ENCODE measurements at places on chromosomes 6 and 20. TPM values are rescaled to one million over a fixed set of nuclear protein-coding genes. Genes with fewer than 3 reads are reported as not detected.

GRCh38 chr20:11979306-11979990 is 61.8 kb downstream of the BTBD3 start:
- no peak for DNase-seq

The APOBEC2 gene
- not detected for total RNA-seq

DNA sequence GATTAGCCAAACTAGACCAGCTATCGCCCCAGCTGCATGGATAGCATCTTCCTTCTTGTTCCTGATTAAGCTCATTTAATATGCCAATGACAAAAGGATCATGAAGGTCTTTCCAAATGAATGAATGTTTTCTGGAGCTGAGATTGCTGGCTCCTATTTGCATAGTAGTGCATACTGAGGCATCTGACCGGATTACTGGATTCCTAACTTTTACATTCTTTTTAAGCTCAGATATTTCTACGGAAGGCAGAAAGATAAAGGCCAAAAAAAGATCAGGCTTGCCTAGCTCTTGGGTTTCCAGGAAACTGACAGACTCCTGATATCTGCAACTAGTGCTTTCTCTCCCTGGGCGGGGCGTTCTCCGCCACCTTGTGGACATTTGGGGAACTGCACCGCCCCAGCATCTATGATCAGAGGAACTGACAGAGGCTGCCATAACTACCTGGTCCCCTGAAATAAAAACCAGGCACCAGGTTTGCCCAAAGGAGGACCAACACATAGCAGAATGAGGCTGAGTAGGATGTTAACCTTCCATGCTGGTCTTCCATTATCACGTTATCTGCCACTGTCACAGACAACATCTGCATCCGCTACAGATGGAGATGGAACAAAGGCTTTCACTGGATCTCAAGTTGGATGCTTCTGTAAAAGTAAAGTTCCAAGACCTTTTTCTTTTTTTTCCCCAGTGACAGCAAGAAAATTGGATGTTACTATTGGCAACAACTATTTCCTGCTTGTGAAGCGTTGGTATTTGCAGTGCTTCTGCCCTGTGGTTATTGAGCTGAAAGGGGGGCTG is 33.2 kb downstream of the NT5E start:
- peak; percentile 90 for DNase-seq

DNA sequence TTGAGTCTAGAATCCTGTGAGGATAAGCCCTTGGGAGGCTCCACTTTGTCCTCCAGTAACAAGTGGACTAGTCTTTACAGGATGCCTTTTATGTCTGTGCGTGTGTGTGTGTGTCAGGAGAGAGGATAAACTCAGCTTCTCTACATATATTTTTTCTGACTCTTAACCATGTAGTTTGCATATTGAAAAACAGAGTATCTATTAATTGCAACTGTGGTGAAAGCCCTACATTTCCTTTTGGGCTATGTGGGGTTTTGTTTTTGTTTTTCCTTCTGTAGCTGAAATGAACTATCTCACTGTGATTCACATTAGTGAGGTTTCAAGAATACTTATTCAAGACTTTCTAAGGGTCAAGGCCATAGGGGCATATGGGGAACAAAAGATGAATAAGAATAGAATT is 17.7 kb downstream of the TPBG start:
- DNase-seq, result no peak

GRCh38 chr20:38270869-38271605 is 10.5 kb upstream of the KIAA1755 start:
- no peak for DNase-seq

The TOX2 gene
- total RNA-seq, result 1.9 TPM

DNA sequence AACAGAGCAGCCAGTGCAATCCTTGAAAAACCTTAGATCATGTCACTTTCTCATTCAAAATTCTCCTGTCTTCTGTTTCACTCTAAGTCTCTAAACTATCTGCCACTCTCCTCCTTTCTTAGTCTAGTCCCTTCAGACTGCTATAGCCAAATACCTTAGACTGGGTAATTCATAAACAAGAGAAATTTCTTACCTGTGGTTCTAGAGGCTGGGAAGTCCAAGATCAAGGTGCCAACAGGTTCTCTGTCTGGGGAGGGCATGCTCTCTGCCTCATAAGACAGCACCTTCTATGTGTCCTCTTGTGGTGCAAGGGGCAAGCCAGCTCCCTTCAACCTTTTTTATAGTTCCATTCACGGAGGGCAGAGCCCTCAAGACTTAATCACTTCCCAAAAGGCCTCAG is 156.3 kb downstream of the MTFR2 start:
- no peak for DNase-seq

DNA sequence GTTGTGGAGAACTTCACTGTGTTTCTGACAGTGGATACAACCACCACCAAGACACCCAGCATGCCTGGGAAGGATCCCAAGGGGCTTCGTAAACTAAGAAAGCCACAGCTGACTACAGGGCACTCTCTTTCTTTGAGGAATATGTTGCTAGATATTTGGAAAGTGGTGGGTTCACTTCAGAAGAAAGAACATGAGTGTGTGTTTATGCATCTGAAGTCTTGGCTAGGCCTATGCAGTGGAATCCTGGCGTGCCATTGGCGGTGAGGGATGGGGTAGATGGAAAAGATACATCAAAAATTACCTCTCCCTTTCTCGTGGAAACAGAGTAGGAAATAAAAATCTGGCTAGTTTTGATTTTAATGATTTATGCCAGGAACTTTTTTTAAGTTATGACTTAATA is 187.7 kb downstream of the PDE7B start:
- DNase-seq, result no peak

DNA sequence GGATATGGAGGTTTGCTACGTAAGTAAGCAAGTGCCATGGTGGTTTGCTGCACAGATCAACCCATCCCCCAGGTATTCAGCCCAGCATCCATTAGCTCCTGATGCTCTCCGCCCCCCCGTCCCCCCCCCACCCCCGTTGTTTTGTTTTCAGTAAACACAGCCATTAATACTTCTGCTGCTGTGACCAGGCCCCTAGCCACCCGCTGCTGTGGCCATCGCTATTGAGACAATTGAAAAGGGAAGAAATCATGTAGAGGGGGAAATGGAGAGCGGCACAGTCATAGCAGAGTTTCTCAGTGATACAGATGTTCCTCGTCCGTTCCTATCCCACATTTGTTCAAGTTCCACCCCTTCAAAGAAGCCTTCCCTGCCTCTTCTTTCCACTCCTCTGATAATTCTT is 24.9 kb downstream of the SLC35D3 start:
- no peak for DNase-seq

DNA sequence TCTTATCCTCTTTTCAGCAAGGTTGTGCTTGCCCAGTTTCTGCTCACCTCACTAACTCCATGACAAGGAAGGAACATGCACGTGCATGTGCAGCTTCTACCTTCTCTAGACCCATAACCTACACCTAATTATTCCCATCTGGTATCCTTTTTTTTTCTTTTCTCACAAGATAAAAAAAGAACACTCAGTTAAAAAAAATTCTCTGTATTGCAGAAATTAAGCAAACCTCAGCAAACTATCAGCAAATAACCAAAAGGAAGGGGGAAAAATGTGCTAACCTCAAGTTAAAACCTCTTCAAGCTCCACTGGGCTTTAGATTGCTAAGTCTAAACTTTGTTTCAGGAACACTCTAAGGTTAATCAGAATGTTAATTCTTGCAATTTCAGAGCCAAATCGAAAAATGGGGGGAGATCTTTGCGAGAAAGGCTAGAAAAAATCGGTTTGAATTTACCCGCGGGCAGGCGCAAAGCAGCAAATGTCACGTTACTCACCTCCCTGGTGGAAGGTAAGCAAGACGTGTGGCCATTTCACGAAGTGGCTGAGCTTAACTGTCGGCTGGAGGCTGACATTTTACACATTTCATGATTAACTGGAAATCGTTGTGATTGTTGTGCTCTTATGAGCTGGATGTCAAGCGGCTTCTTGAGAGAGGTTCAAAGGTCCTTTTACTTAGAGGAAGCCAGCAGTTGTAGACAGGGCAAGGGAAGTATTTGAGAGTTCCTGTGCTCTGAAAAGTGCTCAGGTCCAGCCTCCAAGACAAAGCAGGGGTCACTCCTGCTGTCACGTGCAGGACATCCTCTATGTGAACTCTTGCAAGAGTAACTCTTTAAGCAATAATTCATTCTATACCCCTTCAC is 19.1 kb downstream of the TFAP2B start:
- DNase-seq, result no peak

The SUPT3H gene
- 15.3 TPM for total RNA-seq

- DNase-seq, result no peak
Measured at GRCh38 chr6:130890521-130890971, 63.3 kb downstream of the SMLR1 start.

GRCh38 chr6:147906361-147906760 is 397.9 kb downstream of the SAMD5 start:
- no peak for DNase-seq

- no peak for DNase-seq
Measured at GRCh38 chr6:11426571-11426970, 111.0 kb upstream of the TMEM170B start.

GRCh38 chr6:44012078-44012493 is 115.2 kb downstream of the MRPL14 start:
- no peak for DNase-seq

- DNase-seq, result no peak
Measured at GRCh38 chr20:3158968-3159431, 665 bp downstream of the FASTKD5 start.

GRCh38 chr6:97322226-97322625 is 39.2 kb upstream of the MMS22L start:
- DNase-seq, result no peak

The OR12D3 gene
- not detected for total RNA-seq

The LY6G6D gene
- not detected for total RNA-seq

The FAM209B gene
- total RNA-seq, result 0.64 TPM

The LTA gene
- total RNA-seq, result 0.87 TPM

DNA sequence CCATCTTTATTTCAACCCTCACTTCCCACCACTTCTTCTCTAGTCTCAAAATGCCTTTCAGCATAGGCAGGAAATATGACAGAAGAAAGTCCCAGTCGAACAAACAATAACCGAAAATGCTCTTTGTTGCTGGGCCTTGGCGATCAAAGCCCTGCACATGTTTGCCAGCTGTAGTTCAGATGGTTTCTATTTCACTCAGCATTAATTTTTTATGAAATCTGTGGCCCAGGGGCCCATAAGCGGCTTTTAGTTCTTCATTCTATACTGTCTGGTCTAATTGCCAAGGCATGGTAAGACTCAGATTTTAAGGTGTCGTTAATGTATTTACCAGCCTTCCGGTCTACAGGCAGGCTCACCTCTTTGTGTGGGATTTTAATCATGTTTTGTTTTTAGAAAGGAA is 10.9 kb upstream of the F13A1 start:
- no peak for DNase-seq

DNA sequence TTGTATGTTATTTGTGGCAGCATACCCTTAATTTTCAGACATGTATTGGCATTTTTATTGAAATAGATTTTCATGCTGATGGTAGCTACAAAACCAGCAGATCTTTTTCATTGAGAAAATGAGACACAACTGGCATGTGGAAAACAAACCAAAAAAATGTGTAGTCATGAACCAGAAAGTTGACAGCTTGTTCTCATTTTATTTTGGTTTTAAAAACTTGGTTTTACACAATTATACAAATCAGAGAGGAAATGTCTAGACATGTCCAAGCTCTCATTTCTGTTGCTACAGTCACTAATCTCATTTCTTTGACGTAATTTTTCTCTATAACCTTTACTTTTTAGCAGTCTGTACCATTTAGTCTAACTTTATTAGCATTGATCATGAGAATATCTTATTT is 85.4 kb downstream of the GRIK2 start:
- no peak for DNase-seq

The PNISR gene
- 150 TPM for total RNA-seq

GRCh38 chr6:149454346-149454848 is 30.4 kb downstream of the ZC3H12D start:
- no peak for DNase-seq

- DNase-seq, result no peak
Measured at GRCh38 chr6:74925683-74926082, 280.2 kb downstream of the COL12A1 start.

DNA sequence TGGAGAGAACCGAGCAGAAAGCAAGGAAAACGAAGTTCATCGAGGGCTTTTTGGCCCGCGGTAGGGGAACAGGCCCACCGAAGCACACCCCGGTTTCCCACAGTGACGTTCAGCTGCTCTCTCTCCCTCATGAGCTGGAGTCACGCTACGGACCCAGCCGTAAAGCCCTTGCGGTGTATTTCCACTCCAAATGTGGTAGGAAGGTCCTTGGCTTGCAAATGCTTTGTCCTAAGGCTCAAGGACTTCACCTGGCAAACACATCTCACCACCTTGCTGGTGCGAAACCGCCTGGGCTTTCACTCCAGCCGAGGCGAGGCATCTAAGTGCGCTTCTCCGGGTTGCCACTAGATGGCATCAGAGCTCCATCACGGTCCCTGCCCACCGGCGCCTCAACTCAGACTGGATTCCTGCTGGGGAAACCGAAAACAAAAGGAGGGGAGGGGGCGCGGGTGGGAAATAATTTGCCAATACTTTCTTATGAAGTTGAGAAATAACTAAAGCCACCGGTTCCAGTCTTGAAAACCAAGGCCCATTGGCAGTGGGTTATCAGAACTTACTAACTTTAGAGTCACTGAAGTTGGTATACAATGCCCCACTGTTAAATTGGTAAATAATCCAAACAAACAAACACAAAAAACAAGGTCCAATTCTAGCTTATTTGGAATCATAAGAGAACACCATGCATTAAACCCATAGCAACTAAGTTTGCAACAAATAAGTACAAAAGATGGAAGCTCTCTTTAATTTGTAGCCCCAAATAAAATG is 13.4 kb upstream of the FOXC1 start:
- peak; percentile 77 for DNase-seq

DNA sequence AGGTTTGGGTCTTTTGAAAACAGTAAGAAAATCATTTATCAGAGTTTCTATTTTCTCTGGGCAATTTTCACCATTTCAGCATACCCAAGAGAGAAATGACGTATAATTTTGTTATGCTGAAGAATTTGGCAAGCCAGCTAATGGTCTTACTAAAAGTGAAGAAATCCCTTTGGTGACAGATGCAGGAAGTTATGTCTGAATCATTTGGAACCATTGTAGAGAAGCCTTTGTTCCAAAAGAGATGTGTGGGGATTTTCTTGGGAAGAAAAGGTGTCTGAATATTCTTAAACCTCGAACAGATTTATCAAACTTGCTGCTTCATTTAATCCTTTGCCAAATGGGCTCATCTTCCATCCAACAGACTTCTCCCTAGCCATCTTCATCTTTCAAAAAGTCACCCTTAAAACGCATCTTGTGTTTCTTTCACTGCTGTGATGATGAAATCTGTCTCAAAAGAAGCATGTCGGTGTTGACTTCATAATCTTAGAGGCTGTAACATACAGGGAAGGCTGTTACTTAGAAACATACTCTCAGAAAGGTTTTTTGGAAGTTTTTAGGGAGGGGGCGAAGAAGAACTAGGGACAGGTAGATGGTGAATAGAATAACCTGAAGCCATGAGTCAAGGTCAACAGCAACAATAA is 39.5 kb downstream of the CITED2 start:
- DNase-seq, result no peak

DNA sequence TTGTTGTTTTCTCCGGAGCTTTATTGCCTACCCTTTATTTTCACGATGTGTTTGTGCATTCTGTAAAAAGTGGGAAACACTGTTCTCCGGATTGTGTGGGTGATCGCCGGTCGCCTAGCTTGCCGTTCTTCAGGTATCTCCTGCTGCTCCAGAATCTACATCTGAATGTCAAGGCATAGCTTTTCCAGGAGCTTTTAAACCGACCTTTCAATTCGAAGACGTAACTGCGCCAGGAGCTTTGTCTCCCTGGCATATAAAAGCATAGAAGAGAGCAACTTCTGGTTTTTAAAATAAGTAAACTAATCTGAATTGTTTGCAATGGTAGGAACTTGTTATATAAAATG is 96.0 kb downstream of the HFE start:
- DNase-seq, result peak; percentile 39
